ENCODE measurements at places on chromosomes 2 and 18.

- DNase-seq: no peak
Measured at GRCh38 chr2:207154556-207155510, 10.9 kb downstream of the KLF7 start.

DNA sequence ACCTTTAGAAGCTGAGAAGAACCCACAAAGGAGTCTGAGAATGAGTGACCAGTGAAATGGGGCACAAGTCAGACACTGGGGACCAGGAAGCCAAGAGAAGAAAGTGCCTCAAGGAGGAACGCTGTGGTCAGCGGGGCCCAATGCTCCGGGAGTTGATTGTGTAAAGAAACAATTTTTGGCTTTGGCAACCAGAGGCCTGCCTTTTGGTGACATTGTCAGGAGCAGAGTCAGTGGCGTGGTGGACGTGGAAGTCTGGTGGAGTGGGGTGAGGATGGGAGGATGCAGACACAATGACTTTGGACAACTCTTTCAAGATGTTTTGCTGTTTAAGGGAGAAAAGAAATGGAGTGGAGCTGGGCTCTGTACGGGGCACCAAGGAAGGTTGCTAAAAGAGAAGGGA, 100.2 kb upstream of the SEC11C start:
- no peak for DNase-seq

DNA sequence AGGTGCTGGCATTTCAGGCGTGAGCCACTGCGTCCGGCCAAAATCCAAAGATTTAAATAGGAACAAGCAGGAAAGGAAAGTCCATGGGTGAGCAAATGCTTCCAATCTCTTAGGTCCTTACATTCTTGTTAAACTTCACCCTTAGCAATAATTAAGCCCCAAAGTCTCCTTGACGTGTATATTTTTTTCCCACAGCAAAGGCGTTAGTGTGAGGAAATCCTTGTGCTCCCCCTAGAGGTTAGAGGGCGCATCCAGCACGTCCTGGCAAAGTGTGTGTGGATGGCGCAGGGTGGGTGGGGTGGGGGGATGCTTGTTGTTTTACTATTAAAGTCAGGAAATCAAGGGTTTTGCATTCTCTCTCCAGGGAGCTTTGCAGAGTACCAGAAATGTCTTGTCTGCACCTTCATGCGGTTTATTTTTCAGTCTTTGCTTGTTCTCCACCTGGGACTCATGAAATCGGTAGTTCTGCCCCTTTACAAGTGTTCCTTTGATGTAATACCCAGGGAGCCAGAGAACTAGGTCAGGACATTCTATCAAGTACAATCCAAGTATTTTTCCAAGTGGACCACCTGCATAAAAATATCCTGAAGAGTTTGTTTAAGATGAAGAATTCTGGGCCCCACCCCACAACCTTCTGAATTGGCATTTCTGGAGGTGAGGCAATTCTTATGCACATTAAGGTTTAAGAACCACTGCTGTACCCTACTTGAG, 22.2 kb upstream of the ITSN2 start:
- peak; percentile 73 for DNase-seq

DNA sequence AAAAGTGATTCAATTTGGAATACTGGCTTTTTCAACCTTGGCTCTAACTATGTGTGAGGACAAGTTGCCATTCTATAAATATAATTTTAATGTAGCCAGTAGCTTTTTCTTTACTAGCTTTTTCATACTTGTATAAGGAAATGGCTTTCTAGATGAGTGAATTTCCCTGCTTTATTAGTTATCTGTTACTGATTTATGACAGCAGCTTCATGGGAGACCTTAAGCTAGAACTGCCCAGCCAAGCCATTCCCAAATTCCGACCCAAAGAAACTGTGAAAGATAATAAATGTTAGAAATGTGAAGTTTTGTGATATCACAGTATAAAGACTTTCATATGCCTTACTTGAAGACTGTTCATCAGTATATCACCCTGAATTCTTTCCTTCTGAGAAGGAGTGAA, 32.3 kb downstream of the BABAM2 start:
- DNase-seq: no peak

DNA sequence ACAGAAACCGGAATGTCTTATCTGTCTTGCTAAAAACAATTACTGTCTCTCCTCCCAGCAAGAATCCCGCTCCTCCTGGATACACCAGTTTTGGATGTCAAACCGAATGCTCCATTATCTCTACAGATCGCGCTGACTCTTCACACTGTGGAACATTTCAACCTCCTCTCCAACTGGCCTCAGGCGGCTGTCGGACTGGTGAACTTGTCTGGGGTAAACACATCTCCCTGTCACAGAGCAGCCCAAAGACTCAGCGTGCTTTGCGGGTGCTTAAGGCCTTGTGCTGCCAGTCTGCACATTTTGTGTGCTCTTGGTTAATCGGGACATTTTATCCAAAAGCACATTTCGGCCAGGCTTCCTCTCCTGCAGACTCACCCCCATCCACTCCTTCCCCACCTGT, 173.1 kb downstream of the ICOS start:
- DNase-seq: peak; percentile 41

- no peak for DNase-seq
Measured at GRCh38 chr18:59488899-59489298, 129.8 kb upstream of the LMAN1 start.

All from activated CD4-positive, alpha-beta T cell treated with anti-CD3 and anti-CD28 coated beads, Interleukin-2, amount 50 U/mL, for 16 hours (primary cell).